Effector memory CD4-positive, alpha-beta T cell (primary cell): ENCODE measurements at places on chromosomes 1 and 21.

- no peak for DNase-seq
Observed at GRCh38 chr21:42336054-42336453, 14.7 kb downstream of the TFF2 start.

- DNase-seq = no peak
Observed at GRCh38 chr1:229147072-229147471, 123.8 kb upstream of the RAB4A start.

GRCh38 chr1:181490740-181491712, 7.7 kb downstream of the CACNA1E start:
- DNase-seq = no peak

DNA sequence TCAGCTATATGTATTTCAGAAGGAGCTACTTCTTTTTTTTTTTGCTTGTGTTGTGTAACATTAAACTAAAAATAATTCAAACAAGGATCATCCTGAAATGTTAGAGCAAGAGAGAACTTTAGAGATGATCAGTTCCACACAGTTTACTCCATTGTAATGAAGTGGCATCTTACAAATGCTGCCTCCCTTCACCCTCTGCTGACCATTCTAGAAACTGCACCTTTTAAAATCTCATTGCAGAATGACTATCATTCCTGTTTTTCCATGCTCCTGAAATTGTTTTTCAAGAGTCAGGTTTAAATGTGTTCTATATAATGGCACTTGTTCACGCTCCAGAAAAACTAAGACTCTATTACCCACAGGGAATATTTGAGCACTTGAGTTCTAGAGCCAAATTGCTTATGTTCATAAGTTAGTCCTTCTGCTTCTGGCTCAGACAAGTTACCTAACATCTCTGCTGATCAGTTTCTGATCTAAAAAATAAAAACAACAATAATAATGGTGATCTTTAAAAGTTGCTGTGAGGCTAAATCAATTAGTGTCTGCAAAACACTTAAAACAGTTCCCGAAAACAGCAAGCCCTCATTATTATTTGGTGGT, 21.5 kb upstream of the SLC44A5 start:
- DNase-seq = no peak

DNA sequence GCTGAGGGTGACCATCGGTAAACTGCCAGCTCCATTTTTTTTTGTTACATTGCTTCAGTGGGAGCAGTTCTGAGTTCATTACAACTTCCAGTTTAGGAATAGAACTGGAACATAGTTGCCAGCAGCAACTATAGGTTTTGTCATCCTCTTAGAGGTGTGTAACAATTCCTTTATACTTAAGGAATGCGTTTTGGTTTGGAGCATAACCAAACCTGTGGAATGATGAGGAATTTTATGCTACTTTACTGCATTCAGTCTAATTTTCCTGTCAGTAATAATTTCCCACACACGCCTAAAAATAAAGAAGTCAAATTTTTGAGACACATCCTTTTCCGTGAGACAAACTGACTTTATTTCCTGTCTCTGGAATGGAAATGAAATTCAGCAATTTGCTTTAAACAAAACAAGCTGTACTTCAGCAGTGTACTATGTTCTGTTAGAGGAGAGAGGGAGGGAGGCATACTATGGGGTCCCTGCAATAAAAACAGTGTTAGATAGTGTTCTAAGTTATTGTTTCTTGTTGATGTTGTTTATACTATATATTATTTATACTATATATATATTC, 4.8 kb upstream of the AMPD1 start:
- no peak for DNase-seq

- DNase-seq = no peak
Observed at GRCh38 chr1:88726697-88727096, 42.6 kb downstream of the PKN2 start.

DNA sequence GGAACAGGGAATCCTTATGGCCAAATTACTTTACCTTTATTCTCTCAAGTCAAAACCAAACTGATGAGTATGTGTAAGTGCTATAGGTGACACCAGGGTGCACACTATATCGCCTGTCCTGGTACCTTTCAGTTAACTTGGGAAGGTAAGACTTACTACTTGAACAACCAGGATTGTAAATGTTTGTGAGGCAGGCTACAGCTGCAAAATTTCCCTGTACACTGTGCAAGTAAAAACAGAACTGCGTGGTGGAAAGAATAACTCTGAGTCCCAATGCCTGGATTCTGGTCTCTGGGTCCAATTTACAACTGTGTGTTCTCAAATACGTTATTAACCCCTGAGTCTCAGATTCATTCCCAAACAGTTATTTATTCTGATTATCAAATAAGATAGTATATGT, 73.5 kb downstream of the TENT5C start:
- DNase-seq = no peak

- DNase-seq = no peak
Observed at GRCh38 chr1:32998997-32999396, 34.4 kb upstream of the RNF19B start.

DNA sequence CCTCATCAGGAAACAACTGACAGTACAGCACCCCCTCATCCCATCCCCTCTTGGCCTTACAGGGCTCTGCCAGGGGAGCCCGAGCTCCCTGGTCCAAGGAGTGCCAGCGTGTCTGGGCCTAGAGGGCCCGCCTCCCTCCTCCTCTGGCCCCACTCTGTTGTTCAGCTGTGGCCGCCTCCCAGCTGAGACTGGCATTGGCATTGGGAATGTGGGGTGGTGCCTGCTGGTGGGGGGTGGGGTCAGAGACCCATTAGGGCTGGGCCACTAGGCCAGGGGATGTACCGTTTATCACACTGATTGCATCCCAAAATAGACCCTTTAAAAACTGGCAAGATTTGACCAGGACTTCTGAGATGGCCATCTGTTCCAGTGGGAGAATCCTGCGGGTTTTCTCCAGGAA, 1.4 kb downstream of the LDLRAP1 start:
- no peak for DNase-seq
